ENCODE measurements at places on chromosomes 3 and 15.

DNA sequence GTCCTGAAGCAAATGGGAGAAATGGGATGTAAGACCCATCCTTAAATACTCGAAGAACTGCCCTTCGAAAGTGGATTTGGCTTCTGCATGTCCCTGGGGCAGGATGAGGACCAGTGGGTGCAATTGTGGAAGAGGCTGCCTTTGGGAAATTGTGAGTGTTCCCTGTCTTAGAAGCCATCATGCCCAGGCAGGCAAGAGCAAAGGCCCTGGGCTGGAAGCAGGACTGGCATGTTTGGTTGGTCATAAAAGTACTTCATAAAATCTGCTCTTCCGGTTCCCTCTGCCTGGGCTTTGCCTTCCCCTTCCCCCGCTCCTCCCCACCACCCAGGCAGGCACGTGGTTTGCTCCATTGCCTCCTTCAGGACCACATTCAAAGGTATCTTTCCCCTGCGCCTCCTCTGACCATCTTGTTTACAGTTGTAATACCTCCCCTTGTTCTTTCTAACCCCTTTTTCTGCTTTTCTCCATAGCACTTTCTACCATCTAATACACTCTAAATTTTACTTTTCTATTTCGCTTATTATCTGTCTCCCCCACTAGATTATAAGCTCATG, 8.3 kb downstream of the MINAR1 start:
- no peak for DNase-seq

- DNase-seq: no peak
These were observed 22.1 kb upstream of the HEG1 start for GRCh38 chr3:125077864-125078263.

- DNase-seq: no peak
These were observed at the start of gene STAC for GRCh38 chr3:36380221-36381031. Gene STAC (plus strand): TSS chr3:36380504. CDS start chr3:36380644, 140 bp downstream.

GRCh38 chr3:86175051-86175536, 815.9 kb downstream of the VGLL3 start:
- no peak for DNase-seq

DNA sequence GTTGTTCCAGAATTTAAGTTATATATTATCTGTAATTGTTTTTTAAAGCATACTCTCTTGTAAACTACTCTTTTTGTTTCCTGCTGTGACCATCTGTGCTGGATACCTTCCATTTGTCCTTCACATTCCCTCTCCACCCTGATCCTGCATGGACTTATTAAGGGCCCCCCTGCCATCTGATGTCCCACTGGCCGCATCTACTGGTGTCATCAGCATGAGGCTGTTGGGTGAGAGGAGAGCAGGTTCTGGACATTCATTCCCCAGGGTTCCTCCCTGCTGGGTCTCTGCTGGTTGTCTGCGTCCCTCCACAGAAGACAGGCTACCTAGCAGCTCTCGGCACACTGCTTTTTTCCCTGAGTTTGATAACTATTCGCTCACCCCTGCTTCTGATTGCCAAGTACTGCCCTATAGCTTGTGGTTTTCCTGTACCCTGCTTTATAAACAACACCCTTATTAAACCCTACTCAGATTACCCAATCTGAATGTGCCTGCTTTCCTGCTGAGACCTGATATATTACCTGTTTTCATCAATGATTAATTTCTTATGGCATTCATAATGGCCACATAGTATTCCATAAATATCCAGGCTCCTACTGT, 7.7 kb downstream of the CMTM8 start:
- DNase-seq: no peak

- peak; percentile 58 for DNase-seq
These were observed 1.1 kb upstream of the FGF7 start for GRCh38 chr15:49421991-49422390.

GRCh38 chr15:37792351-37792750, 142.1 kb upstream of the TMCO5A start:
- no peak for DNase-seq

DNA sequence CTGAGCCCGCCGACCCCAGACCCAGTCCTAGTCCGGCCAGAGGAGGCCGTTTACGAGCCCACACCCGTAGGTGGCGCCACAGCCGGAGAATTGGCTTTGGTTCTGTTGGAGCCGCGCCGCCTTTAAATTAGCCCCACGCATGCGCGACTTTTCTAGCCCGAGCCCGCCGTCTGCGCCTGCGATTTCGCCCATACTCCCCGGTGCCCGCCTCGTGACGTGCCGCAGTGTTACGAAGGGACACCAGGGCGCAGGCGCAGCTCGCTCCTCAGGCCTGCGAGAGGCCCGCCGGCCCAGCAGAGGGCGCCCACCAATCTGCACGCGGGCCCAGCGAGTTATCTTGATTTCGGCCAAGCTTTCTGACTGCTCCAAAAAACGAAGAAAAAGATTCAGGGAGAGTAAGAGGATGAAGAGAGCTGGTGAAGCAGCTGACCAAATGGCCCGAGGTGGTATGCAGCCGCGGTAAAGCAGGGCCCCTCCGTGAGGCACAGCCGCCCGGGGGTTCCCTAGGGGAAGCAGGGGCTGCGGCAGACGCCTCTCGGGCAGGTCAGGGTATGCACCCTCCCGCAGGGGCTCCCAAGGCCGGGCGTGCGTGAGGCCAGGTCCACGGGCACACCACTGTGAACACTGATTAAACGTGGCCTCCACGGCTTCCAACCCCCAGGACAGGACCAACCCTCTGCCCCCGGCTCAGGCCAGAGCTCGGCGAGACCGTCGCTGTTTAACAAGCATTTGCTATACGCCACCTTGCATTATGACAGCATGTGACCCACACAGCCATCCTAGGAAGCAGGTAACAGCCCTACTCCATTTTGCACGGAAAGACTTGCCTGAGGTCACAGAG, 32.8 kb downstream of the RPN1 start:
- DNase-seq: peak; percentile 100

DNA sequence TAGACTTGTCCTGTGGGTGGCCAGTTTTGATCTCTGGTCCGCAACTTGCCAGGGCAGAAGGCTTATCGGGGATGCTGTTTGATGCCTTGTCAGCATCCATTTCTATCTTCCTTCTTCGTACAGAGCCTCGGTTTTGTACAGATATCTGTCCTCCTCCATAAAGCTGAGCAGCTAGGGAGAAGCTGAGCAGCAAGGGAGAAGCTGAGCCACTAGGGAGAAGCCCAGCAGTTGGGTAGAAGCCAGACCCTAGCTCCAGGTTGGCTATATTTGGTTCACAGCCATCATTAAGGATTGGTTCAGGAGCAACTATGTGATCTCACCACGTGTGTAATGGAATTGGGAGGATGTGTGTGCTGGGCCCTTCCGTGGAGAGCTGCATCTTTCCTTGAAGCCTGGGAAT, 46.7 kb downstream of the PTPRG start:
- DNase-seq: no peak

DNA sequence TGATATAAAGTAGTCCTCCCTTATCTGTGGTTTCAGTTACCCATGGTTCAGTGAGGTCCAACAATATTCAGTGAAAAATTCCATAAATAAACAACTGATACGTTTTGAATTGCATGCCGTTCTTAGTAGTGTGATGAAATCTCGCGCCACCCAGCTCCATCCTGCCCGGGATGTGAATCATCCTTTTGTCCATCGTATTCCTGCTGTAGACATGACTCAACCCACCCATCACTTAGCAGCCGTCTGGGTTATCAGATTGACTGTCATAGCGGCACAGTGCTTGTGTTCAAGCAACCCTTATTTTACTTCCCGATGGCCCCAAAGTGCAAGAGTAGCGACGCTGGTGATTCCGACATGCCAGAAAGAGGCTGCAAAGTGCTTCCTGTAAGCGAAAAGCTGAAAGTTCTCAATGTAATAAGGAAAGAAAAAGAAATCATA, 48.0 kb upstream of the MEX3B start:
- DNase-seq: no peak

GRCh38 chr15:101184830-101185229, 67.0 kb downstream of the CHSY1 start:
- DNase-seq: no peak

DNA sequence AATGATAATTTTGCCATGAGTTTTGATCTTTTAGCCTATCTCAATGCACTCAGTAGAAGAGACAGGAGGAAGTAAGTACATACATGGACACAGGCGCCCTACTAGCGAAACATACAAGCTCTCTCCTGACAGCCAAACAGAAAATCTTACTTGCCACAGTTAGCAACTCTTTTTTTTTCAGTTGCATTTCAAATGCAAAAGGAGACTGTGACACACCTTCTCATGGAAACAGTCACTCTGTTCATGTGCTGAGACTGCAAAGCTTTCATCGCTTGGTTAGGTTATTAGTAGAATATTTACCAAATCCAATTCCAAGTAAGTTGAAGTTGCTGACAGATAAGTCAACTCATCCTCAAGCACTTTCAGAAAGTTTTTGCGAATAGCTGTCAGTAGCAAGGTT, 223.3 kb downstream of the FOXP1 start:
- no peak for DNase-seq

DNA sequence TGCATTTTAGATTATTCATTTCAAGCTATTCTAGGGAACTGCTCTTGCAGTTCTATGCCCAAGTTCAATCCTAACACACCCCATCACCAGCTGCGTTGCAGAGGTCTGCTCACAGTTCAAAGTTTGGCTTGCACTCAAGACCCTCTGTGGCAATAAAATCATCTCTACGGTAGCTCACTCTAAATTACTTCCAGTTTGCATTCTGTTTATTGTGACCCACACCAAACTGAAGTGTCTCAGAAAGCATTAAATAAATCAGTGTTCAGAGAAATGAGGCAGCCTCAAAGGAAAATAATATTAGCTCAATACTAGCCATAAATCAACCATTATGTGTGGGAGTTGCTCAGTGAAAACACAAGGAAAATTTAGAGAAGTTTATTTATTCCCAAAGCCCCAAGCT, 250.3 kb downstream of the MAGI1 start:
- DNase-seq: no peak

DNA sequence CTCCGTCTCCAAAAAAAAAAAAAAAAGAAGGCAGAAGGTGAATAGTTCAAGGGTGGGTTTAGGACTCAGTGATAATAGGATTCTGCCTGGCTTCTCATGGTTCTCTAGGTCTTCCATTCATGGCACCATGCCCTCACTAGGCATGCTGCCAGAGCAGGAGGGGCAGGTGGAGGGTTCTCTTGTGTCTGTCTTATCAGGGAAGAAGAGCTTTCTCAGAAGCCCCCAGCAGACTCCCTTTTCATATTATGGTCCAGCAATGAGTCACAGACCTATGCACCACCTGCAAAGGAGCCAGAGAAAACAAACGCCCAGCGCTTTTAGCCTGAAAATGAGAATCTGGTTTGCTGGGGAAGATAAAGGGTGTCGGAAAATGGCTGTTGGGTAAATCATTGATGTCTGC, 3.0 kb downstream of the CCR2 start:
- DNase-seq: no peak

- DNase-seq: no peak
These were observed 83.1 kb upstream of the SETMAR start for GRCh38 chr3:4220065-4220464.

DNA sequence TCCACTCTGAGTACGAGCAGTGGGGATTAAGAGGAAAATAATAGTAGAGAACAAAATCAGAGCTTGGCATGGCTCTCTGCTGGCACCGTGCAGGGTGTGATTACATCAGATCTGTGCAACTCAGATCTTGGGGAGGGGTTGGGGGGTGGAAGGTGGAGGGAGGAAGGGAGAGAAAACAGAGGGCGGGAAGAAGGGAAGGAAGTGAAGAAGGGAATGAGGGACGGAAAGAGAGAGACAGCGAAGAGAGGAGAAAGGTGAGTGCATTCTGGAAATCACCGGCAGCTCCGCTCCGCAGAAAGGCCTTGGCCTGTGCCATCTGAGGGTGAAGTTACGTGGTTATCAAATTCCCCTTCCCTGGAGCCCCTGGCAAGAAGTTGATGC, 31.0 kb upstream of the ADAMTS17 start:
- peak; percentile 43 for DNase-seq
